ENCODE measurements at places on chromosomes 11 and 22. TPM values are rescaled to one million over a fixed set of nuclear protein-coding genes. Genes with fewer than 3 reads are reported as not detected.

Gene APBB1
- total RNA-seq, result 15.4 TPM

GRCh38 chr11:10459029-10459970 is 4.2 kb downstream of the AMPD3 start:
- no peak for DNase-seq

GRCh38 chr22:45090497-45090910 is 73.2 kb upstream of the NUP50 start:
- DNase-seq, result no peak

DNA sequence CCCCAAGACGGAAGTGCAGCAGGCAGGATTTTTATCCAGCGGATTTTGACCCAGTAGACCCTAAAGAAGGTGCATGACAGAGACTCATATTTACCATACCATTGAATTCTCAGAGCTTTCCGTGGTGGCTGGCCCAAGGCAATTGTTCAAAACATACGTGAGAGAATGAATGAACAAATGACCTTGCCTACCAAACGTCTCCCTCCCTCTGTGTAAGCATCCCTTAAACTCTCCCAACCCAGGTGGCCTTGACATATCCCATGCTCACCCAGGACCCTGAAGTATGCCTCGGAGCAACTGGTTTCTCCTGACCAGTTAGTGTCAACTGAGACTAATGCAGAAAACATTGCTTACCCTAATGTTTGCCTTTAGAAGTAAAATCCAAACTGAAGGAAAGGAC is 154.9 kb downstream of the TEAD1 start:
- no peak for DNase-seq

GRCh38 chr11:128643661-128644317 is 50.1 kb upstream of the FLI1 start:
- peak; percentile 26 for DNase-seq

GRCh38 chr11:66332371-66333219 is 3.6 kb downstream of the RIN1 start:
- no peak for DNase-seq

Measured in HT1080 (cell line).